ENCODE measurements at places on chromosomes 16 and 17.

- DNase-seq, result no peak
Measured at GRCh38 chr17:5800646-5801045, 216.3 kb upstream of the NLRP1 start.

DNA sequence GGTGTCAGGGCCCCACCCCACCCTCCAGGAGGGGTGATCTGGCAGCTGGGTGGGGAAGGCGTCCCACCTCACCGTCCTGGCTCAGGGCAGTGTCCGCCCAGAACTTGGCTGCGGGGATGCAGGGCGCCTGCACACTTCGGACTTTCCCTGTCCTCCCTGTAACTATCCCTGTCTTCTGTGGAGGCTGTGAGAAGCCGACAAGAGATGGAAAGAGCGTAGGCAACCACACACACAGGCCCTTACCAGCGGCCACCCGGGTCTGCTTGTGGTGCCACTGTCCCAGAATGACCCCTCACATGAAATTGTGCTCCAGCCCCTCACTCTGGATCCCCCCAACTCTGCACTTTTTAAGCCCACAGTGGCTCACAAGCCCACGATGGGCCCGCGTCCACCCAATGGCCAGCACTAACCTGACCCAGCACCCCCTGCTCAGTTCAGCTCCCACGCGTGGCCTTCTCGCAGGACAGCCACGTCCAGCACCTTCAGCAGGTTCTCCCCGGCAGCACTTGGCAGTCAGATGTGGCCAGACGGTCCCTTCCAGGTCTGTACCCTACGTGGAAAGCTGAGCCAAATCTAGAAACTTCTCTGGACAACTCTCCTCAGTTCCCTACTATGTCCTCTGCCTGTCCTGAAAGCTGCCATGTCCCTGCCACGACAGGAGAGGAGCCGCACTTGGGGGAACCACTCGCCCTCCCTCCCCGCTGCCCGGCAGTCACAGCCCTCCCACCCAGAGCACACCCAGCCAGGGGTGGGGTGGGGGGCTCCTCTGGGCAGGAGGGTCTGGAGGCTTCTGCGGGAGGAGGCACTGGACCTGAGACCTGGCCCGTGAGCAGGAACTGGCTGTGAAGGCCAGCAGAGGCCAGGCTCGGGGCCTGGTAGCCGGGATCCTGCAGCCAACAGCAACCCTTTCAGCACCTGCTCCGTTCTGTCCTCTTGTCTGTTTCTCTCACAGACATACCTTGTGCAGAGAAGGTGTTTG lies 38.0 kb downstream of the PEMT start:
- no peak for DNase-seq

DNA sequence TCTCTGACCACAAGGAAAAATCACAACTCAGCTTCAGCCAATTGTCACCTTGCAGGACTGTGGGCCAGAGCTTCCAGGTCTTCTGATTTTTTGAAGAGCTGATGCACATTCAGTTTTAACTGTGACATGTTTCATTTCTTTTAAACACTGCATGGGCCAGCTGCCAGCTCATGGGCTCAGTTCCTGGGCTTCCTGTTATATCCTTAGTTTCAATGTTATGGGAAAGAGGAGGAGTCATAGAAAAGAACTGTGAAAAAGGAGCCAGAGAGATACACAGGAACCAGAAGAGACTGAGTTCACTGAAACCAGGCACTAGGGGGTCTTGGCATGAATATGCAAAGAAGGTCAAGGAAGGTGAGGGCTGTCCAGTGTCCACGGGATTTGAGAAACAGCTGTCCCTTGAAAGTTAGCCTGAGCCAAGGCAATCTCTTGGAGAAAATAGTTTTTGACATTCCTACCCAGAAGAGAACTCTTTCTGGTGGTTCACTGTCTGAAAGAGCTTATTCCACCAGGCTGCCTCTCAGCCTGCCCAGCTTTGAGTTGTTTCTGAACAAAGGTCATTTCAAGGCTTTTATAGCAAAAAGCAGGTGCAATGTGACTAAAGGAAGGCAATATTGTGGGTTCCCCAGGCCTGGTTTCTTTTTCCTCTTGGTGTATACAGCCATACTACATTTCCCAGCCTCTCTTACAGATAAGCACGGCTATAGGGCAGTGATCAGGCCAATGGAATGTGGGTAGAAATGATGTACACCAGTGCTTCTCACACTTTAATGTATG lies 10.5 kb downstream of the PDILT start:
- no peak for DNase-seq

- no peak for DNase-seq
Measured at GRCh38 chr16:79985606-79986005, 385.1 kb upstream of the MAF start.

GRCh38 chr16:30414159-30414558 lies 6.8 kb downstream of the ZNF771 start:
- DNase-seq, result no peak

- DNase-seq, result peak; percentile 23
Measured at GRCh38 chr16:12057266-12057665, 80.7 kb downstream of the SNX29 start.

- no peak for DNase-seq
Measured at GRCh38 chr16:11051879-11052808, 107.8 kb downstream of the CLEC16A start.

DNA sequence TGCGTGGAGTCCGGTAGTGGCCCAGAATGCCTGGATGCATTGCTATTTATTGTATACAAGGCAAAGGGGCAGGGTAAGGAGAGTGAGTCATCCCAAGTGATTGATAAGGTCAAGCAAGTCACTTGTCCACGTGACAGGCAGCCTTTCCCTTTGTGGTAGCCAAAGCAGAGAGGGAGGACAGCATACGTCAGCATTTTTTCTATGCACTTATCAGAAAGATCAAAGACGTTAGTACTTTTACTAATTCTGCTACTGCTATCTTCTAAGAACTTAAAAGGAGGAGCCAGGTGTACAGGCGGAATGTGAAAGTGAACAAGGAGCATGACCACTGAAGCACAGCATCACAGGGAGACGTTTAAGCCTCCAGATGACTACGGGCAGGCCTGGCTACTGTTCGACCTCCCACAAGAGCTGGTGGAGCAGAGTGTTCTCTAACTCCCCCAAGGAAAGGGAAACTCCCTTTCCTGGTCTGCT lies 47.9 kb upstream of the ARL4D start:
- no peak for DNase-seq

GRCh38 chr17:77887464-77888241 lies 70.8 kb upstream of the TNRC6C start:
- DNase-seq, result peak; percentile 19

DNA sequence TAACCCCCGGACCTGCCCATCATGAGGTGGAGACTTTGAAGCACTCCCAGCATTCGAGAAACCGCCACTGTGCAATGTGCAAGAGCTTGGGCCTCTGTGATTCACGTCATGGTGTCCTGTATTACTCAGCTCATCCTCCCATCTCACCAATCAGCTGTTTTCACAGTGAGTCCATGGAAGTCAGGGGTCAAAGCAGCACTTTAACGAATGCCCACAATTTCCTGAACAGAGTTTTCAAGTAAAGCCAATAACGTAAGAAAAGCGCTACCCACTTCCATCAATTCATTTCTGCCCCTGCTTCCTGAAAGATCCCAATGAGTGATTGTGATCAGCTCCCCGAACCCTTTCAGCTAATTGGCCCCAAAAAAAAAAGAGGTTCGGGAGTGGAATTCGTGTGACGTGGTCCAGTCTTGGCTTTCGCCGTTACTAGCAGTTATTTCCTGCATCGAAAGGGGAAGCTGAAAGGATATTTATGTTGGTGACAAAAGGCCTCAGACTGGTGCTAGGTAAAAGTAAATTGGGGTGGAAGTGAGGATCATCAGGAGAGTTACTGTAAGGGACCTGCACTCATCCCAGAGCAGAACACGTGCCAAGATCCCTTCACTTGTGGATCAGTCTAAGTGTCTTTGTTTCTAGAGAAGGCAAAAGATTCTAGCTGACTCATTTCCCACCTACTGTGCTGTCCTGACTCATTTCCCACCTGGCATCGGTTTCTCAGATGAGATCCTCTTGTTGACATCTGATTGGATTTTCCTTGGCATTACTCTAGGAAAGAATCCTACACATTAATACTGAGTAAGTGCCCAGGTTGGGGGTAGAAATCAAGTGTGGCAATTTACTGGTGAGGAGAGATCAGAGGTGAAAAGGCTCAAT lies 136.7 kb upstream of the NUDT7 start:
- DNase-seq, result peak; percentile 85

DNA sequence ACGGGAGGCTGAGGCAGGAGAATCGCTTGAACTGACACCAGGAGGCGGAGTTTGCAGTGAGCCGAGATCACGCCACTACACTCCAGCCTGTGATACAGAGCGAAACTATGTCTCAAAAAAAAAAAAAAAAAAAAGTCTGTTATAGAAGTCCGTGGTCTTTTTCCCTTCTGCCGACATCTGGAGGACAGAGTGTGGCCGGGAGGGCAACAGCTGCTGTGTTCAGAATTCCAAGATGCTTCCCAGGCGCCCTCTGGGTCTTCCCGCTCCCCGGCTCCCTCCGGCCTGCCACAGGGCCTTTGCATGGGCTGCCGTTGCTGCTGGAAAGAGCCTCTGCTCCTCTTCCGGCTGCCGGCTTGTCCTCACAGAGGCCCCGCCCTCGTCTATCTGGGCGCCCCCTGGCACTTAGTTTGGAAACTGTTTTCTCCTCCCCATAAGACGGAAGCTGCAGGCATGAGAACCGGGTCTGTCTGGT lies 2.4 kb upstream of the CACNA1H start:
- DNase-seq, result no peak

GRCh38 chr16:2881783-2882649 lies 999 bp upstream of the FLYWCH2 start:
- no peak for DNase-seq

DNA sequence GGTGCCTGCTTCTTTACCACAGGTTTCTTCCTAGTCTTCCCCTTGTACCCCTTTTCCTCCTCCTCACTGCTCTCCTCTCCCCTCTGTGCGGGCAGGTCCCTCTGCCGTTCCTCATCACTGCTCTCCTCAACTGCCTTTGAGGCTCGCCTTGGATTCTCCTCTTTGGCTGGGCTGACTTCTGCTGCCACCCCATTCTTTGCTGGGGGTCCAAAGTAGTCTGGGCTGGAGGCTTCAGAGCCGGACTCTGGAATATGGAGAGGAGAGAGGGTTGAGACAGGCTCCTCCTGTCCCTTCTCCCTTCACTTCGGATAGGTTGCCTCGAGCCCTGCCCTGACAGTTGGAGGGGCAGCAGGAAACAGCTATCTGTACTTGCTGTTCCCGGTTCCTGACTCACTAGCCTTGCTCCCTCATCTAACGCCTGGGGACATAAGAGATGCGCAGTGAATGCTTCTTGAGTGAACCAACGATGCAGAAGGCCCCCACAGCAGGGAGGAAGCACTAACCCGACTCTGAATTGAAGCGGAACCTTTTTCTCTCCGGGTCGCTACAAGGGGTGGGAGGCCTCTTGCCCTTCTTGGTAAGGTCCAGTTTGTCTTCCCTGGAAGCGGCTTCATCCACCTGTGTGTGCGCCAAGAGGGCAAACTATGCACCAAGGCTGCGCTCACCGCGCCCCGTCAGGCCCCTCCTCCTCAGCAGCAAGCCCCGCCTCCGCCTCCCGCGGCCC lies 655 bp downstream of the HIRIP3 start:
- DNase-seq, result no peak

- no peak for DNase-seq
Measured at GRCh38 chr17:77854759-77855745, 103.5 kb upstream of the TNRC6C start.

DNA sequence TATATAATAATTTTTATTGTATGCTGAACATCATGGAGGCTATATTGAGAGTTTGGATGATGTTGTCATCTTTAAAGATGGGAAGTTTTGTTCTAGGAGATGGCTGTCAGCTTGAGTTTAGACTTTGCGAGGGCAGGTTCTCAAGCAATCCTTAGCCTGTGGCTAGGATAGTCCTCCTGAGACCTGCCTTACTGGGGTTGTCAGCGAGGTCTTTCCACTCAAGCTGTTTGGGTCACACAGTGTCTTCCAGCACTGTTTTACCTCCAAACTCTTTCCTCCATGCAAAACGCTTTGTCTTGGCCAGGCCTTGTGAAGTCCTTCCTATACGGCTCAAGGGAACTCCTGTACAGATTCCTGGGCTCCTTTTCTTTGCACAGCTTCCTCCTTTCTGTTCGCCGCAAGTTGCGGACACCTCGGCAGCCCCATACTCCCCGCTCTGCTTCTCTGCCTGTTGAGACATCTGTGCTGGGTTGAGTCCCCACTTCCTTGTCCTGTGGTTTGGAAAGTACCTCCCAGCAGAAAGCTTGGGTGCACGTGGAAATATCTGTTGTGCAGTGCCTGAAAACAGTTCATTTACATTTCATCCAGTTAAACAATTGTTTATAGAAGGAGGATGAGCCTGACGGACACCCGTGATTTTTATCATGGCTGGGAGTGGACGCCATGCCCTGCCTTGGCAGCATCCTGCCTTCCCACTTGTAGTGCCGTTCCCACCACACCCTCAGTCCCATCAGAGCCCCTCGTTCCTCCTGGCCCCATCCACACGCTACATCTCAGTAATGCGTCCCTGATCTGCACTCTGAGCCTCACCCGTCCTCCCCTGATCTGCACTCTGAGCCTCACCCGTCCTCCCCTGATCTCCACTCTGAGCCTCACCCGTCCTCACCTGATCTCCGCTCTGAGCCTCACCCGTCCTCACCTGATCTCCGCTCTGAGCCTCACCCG lies 55.0 kb upstream of the CBFA2T3 start:
- DNase-seq, result no peak

- DNase-seq, result no peak
Measured at GRCh38 chr17:50830994-50831393, 4.4 kb upstream of the WFIKKN2 start.

- DNase-seq, result no peak
Measured at GRCh38 chr16:68762996-68763756, 26.1 kb downstream of the CDH1 start.

DNA sequence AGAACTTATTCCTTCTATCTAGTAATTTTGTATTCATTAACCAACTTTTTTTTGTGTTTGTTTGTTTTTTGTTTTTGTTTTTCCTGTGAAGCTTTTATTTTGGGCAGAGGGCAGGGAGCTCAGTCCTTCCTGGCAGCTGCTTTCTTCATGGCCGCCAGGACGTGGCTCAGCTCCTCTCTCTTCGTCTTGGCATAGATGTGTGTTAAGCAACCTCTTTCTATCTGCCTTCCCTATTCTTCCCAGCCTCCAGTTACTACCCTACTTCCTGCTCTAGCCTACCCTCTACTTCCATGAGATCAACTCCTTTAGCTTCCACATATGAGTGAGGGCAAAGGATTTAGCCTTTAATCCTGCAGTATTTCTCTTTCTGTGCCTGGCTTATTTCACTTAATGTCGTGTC lies 8.2 kb upstream of the BRD7 start:
- no peak for DNase-seq

GRCh38 chr17:19301973-19302372 lies 60.5 kb downstream of the B9D1 start:
- DNase-seq, result no peak

DNA sequence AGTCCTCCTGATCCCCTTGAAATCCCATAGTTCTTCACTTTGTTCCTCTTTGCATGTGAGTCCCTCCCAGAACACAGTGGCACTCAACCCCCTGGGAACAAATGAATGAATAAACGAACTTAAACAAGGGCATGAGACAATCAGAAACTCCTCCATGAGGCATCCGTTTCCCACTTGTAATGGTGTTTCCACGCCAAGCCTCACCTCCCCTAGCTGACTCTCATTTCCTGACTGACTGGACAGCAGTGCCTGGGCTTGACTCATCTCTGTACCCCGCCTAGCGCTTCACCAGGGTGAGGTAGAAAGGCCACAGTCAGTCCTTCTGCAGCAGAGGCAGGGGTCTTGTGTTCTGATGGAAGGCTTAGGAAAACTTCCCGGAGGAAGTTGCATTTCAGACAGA lies 14.2 kb downstream of the KIF1C start:
- peak; percentile 17 for DNase-seq

- DNase-seq, result no peak
Measured at GRCh38 chr17:50883850-50884438, 17.8 kb upstream of the TOB1 start.

Measured in non-pigmented ciliary epithelial cell (primary cell).